ENCODE measurements at places on chromosomes 13 and 19.

GRCh38 chr19:28297036-28297435, 915.9 kb downstream of the UQCRFS1 start:
- no peak for DNase-seq

GRCh38 chr13:104593251-104593576, 1527.0 kb upstream of the SLC10A2 start:
- no peak for DNase-seq

GRCh38 chr19:33831825-33832224, 35.2 kb downstream of the KCTD15 start:
- DNase-seq: peak; percentile 76

GRCh38 chr19:16660763-16661479, at the start of gene TMEM38A:
Gene TMEM38A (plus strand): TSS chr19:16661139. CDS start chr19:16661218, 79 bp downstream.
- DNase-seq: peak; percentile 68

DNA sequence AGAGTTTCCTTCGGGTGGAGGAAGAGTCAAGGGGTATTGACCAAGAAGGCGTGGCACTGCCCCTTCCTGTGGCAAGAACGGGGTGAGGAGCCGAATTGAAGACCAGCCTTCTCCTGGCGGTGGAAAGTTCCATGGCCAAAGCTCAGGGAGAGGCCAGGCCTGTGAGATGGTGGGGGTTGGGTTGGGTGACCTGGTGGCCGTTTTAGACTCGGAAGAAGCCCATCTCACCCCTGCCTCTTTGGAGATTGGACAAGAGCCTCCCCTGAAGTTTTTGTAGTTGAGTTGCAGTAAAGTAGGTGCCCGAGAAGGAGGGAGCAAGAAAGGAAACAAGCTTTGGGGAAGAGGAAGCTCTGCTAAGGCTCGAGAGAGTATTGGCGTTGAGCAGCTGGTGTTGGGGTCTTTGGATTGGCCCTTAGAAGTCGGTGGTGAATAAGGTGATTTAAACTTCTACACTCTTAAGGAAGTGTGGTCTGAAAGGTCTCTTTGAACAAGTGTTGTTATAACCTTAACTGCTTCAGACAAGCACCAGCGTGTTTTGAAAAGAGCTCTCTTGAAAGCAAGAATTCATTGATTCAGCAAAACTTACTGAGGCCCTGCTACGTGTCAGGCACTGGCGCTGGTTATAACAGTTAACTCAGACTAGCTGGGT, 964 bp downstream of the SPINT2 start:
- no peak for DNase-seq

DNA sequence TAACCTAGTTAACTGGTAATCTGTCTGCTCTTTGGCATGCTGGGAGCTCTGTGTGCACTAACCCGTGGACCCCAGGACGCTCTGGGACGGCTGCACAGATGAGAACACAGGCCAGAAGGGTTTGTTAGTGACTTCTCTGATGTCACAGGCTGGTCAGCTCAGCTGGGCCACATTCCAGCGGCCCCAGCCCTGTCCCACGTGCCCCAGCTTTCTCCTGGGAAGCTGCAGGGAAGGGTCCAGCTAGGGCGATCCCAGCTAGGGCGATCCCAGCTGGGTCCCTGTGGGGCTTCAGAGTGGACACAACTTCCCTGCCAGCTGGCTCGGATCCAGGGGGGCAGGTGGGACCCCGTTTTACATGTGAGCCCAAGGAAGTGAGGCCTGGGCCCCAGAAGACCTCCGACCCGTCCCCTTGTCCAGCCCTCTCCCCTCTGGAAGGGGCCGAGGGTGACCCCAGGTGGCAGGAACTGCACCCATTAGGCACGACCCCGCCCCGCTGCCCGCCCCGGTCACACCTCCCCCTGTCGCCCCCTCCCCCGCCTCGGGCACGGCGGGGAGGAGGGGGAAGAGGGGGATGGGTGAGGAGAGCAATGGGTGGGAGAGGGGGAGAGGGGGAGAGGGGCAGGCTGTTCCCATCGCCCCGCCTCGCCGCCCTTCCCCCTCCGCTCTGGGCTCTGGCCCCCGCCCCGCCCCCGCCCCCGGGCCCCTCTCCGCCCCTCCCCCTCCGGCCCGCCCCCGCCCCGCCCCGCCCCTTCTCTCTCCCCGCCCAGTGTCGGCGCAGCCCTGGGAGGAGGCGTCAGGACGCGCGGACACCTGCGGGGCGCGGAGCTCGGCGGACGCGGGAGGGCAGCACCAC, 75.2 kb upstream of the MCF2L start:
- peak; percentile 93 for DNase-seq

DNA sequence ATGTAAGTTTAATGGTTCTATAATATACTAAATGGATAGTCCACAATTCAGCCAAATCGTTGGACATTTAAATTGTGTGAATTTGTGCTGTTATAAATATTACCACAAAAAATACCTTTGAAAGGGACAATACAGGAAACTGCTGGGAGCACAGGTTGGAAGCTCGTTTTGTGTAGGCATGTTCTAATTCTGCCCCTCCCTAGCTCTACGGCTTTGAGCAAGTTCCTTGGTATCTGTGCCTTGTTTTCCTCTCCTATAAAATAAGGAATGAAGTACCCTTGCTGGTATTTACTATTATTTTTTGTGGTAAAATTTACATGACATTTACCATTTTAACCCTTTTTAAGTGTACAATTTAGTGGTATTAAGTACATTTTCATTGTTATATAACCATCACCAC, 102.6 kb upstream of the SLC7A1 start:
- no peak for DNase-seq
